ENCODE measurements at places on chromosomes 12 and 14.

DNA sequence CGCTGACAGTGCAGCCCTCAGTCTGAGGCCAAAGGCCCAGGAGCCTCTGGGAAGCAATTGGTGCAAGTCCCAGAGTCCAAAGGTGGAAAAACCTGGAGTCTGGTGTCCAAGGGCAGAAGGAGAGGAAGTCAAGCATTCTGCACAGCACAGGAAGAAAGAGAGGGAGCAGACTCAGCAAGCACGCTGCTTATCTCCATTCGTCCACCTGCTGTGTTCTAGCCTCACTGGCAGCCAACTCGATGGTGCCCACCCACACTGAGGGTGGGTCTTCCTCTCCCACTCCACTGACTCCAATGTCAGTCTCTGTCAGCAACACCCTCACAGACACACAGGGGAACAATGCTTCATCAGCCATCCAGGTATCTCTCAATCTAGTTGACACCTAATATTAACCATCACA, 38.8 kb downstream of the HELB start:
- DNase-seq: no peak

GRCh38 chr12:2355604-2356003, 302.8 kb downstream of the CACNA1C start:
- DNase-seq: no peak

DNA sequence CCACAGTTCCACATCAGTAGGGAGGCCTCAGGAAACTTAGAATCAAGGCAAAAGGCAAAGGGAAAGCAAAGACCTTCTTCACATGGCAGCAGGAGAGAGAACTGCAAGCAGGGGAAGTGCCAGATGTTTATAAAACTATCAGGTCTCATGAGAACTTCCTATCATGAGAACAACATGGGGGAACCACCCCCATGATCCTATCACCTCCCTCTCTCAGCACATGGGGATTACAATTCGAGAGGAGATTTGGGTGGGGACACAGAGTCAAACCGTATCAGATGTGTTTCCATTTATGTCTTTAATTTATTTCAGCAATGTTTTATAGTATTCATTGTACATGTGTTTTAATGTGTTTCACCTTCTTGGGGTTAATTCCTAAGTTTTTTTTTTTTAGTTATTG, 25.8 kb downstream of the METAP2 start:
- DNase-seq: no peak

DNA sequence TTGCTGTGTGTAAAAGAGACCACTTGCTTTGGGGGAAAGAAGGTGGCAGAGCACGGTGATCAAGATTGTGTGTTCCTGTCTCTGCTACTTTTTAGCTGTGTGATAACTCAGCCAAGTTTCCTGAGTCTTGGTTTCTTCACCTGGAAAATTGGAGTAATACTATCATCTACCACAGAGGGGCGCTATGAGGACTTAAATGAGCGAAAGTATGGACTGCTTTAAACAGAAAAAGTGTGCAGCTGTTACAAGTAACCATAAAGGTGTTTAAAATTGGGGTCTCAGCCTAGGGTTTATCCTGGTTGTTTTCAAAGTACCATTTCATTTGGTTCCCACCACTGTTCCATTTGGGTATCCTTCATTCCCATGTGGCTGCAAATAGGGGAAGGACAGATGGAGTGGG, 65.9 kb upstream of the WSCD2 start:
- DNase-seq: no peak

DNA sequence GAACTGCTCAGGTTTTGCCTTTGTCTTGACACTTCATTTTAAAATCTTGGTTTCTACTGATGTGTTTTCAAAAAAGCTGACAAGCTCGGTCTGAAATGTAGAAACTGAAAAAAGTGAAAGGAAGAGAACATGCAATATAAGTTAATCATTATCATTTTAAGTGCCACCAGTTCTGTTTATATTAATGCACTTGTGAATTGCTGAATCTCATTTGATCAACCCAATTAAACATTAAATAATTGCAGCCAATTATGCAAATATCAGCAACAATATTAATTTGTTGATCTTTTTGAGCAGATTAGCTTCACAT, 133.8 kb downstream of the BCAT1 start:
- no peak for DNase-seq

GRCh38 chr12:66409195-66409871, 107.0 kb downstream of the HELB start:
- DNase-seq: peak; percentile 52

- no peak for DNase-seq
Measured at GRCh38 chr12:21379218-21379617, 6.5 kb downstream of the IAPP start.

DNA sequence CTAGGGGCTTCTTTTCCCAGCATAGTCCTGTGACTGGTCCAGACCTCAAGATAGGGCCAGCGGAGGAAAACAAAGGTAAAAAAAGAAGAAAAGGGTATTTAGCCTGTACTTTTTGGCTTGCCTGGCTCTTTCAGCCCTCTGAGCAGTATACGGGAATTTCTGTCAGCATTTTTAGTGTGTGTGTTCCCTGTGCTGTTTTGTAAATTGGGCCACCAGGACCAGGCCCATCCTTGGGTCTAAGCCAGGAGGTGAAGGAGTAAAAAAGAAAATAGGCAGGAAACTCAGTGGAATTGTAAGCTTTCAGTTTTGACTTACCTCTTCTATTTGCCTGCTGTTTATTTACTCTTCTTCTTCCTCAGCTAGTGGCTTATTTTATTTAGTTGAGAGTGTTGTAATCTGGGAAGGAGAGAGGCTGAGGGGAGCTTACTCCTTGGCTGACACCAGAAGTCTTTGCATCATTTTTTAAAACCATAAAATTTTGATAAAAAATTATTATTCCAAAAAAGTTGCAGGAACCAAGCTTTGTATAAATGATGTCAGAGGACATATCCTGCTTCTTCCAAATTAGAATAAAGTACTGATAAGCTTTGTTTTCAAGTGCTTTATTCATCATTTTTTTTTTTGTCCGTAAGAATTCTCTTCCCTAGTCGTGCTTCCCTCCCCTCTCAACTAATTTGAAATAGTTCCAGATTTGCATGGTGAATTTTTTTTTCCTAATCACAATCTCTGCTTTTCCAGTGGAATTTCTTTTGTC, 63.7 kb downstream of the DIP2B start:
- no peak for DNase-seq

- no peak for DNase-seq
Measured at GRCh38 chr14:53401646-53402045, 248.5 kb upstream of the DDHD1 start.

DNA sequence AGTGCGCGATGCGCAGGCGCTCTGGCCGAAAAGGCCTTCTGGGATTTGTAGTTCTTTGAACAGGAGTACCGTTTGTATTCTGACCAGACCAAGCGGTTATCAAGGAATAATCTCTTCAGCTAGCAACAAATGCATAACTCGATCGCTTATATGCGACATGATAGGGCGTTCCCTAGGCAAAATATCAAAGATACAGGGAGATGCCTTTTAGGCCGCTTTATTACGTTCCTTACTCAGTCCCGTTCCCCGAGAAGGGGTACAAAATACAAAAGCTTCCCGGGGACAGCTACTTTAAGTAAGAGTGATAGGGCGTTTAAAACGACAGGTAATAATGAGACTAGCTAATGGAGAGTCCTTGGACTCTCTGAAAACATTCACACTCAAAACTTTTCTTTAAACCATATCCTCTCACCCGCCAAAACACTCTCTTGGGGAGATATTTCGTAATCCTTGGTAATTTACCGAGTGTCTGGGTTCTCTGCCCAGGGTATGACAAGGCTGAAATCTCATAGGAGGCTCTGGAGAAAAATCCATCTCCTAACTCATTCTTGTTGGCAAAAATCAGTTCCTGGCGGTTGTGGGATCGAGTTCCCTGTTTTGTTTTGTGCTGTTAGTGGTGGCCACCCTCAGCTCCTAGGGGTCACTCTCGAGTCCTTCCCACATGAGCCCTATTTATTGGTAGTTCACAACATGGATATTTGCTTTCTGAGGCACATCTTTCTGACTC, 412 bp upstream of the SNW1 start:
- peak; percentile 49 for DNase-seq

GRCh38 chr14:91264151-91265150, 19.9 kb upstream of the GPR68 start:
- DNase-seq: no peak

DNA sequence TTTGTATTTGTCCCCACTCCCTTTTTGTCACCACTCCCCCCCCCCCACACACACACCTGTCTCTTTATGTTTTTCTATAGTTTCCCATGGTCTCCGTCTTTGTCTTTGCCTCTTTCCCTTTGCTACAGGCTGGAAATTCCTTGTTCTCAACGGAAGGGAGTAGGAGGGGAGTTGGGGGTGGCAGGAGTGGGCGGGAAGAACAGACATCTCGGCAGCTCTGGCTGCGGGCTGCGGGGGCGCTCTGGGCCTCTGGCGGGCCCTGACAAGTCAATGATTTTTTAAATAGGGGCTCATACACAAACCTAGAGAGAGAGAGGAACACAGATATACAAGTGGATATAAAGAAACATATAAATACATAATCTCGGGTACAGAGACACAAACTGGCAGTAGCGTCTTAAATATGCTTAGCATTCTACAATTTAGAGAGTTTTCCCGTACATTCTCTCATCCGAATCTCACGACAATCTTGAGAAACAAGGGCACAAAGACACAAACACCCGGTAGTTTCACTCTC, 2.4 kb upstream of the NAB2 start:
- DNase-seq: peak; percentile 56

DNA sequence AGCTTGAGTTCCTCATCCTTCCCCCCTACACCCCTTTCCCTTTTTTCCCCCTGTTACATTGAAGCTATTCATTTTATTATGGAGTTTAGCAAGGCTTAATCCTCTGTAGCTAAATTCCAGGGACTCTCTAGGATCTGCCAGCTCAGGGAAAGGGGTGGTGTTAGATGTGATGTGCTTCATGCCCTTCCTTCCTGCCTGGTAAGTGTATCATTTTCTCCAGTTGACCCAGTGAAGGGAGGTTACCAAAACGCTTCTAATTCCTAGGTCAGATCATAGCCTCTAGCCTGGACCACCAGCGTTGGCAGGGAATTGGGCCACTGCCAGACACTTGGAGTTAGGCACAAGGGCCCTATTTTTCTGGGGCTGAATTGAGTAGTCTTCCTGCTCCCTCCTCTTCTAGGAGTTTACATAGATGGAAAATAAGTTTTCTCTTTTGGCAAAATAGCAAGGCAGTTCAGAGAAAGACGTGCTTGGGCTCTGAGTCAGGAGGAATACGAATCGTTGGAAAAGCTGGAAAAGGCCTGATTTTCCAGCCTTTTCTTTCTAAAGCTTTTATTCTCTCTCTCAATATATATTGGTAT, 88.3 kb downstream of the NPAS3 start:
- no peak for DNase-seq

GRCh38 chr14:77375973-77376770, 722 bp downstream of the TMED8 start:
- DNase-seq: peak; percentile 41

DNA sequence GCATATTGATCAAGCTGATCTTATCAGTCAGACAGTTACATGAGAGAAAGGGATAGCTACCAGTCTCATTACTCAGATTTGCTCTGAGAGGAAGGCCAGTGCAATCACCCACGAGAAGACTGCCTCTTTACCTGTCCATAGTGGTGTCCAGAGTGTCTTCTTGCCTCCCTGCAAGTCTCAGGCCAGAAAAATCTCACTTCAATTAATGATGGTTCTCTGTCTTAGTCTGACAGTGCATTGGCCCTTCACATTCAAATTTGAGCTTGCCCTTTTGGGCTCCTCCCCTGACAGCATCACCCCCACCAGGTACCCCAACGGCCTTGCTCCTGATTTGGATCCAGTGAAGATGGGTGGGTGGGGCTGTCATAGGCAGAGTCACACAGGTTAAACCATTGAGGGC, at the start of gene AICDA:
Gene AICDA (minus strand): TSS at position 231 of the 400 bp plus-strand sequence. CDS start 92 bp downstream, at position 139.
- DNase-seq: no peak

- no peak for DNase-seq
Measured at GRCh38 chr14:68881396-68881795, 88.5 kb upstream of the ZFP36L1 start.

GRCh38 chr12:32158525-32158924, 51.9 kb downstream of the BICD1 start:
- no peak for DNase-seq

DNA sequence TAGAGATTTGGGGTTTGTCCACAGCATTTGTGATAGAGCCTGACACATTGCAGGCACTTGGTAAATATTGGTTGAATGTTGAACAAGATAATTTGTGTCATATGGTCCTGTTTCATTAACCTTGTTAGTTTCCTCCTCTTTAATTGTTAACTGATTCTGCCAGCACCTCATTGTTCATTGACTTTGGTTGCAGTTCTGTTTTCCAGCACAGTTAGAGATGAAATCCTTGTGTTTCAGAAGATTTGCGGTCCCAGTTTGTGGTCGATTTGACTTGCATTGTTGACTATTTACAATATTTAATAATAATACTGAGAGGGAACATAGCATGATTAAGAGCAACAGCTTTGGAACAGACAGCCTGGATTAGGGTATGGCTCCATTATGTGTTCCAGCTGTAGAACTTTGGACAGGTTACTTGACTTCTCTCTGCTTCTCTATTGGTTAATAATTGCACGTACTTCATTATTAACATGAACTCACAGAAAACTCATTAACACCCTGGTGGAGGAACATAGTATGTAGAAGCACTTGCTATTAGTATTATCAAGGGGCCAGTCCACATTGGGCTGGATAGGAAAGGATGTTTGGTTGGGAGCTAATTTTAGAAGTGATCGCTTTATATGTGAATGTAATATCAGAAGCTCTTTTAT, 8.7 kb downstream of the DRAM1 start:
- no peak for DNase-seq

GRCh38 chr14:73237219-73237785, at the start of gene PAPLN:
TSS of gene PAPLN (plus strand) at chr14:73237506. CDS start at chr14:73239779, 2,273 bp downstream.
- no peak for DNase-seq

- DNase-seq: no peak
Measured at GRCh38 chr12:1606021-1606622, 11.7 kb upstream of the FBXL14 start.

DNA sequence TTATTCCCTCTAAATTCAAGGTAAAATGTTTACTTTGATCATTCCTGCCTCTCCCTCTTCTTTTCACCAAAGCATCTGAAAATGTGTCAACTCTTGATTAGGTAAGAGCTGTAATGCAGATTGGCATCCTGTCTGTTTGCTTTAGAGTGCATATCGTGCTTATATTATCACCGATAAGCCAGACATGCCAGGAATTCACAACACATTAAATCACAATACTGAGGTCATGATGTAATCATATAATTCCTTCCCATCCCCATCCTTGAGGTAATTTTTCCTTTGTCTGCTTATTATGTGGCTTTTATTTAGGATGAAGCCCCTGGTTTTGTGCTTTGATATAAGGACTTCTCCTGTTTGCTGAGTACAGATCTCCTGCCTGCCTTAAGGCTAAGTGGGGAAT, 10.2 kb downstream of the DDX47 start:
- no peak for DNase-seq

DNA sequence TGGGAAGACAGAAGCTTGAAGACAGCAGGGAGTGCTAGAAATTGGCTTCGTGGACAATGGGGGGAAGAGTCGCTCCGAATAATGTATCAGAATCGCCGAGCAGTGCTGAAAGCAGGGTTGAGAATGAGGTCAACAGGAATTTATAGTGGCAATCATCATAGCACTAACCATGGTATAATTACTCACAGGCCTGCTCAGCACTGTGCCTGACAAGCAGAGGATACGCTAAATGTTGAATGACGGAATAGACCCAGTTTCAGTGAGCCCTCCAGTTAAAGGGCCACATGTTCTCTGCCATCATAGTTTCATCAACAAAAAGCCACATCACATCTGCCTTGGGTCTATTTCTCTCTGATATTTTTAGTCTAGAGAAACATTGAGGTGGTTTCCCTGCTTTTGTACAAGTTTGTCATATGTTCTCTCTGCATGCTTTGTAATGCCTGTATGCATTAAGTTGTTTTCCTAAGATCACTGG, 130.3 kb upstream of the EGLN3 start:
- DNase-seq: peak; percentile 27

GRCh38 chr12:113850309-113851056, 115.6 kb downstream of the RBM19 start:
- DNase-seq: no peak

GRCh38 chr12:10365696-10366405, 24.0 kb downstream of the KLRK1 start:
- DNase-seq: no peak
